GM10248 (cell line): ENCODE measurements at places on chromosomes 12 and 14.

DNA sequence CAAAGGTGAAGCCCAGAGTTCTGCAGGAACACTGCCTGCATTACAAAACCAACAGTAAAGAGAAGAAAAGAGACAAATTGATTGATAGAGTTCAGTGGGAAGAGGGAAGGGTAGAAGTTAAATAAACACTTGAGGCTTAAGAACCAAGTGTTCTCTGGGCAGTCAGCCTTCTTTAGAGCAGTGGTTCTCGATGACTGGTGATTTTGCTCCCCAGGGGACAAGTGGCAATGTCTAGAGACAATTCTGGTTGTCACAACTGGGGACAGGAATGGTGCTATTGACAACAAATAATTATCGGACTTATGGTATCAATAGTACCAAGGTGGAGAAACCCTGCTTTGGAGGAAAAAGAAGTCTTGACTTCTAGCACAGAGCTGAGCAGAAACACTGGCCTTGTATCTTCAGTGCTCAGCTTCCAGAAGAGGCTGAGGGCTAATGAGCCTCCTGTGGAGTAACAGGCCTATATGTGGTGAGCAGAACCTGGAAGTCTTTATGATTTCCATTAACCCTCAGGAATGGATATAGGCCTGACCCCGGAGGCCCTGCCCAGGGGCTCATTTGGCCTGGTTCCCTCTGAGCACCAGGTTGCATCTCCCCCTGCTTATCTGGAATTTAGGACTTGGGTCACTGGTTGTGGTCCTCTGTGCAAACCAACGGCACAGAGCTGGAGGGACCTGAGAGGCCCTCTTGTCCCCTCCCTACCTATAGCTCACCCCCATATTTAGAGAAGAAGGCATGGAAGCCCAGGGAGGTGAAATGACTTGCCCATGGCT, 204.6 kb upstream of the PWP1 start:
- no peak for DNase-seq

DNA sequence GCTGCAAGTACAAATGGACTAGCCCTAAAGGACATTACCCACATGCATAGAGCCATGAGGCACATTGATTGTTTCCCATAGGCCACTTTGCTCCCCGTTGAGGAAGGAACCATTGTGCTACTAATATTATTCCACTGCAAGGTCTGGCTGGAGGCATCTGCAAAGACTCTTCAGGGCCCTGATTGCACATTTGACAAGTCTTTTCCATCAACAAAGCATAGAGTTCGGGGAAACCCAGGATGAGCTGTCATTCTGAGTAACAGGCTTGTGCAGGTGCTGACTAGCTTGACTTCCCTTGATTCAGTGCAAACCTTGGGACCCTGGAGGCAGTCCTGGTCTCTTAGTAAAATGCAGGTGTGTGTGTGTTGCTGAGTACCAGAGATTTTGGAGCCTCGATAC, 73.8 kb downstream of the SUSD6 start:
- peak; percentile 58 for DNase-seq

DNA sequence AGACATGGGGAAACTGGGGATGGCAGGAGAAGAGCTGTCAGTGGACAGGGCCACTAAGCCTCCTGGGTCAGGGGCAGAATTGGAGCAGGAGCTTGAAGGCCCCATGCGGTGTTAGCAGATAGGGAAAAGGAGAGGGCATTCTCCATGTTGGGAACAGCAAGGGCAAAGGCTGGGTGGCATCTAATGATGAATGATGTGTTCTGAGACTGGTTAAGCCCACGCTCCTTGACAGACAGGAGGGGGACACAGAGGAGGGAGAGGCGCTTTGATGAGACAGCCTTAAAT, 63.0 kb downstream of the CLMN start:
- DNase-seq, result no peak

GRCh38 chr12:47707355-47707754, 1.5 kb upstream of the RPAP3 start:
- no peak for DNase-seq

- DNase-seq, result no peak
Observed at GRCh38 chr14:31291210-31291609, 83.6 kb upstream of the HECTD1 start.

DNA sequence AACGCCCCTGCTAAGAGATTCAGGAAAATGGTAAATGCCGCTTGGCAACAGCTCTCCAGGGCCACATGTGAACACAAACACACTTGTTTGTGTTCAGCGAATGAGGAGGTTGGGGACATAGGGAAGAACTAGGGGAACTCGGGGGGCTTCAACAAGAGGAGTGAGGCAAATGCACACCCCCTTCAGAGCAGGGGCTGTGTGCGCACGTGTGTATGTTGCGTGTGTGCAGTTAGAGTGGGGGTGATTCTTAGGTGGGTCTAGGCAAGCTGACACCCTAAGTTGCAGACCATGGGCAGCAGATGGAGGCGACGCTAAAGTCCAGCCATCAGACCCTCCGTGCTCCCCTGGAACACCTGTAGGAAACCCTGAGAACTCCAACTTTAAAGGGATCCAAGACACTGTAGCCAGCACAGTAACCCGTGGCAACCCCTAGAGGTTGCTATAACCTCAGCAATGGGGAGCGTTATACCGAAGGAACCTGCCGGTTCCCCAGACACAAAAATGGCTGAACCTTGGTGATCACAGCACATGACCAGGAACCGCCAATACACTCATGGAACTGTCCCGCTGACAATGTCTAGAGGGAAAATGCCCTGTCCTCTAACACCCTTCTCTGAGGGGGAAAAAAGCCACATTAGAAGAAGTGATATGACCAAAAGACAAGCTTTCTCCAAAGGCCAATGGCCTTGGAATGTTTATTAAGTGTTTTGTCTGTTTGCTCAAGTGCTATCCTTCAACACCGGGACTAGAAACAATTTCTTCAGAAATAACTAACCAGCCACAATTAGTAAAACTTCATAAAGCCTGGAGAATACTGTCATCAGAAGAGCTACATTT, 86.5 kb upstream of the CEP83 start:
- peak; percentile 60 for DNase-seq

GRCh38 chr14:35344107-35344807, 52.1 kb downstream of the PSMA6 start:
- DNase-seq, result no peak

GRCh38 chr14:35155962-35156361, 33.6 kb downstream of the PRORP start:
- peak; percentile 34 for DNase-seq
